ENCODE measurements at places on chromosomes 6 and 20.

DNA sequence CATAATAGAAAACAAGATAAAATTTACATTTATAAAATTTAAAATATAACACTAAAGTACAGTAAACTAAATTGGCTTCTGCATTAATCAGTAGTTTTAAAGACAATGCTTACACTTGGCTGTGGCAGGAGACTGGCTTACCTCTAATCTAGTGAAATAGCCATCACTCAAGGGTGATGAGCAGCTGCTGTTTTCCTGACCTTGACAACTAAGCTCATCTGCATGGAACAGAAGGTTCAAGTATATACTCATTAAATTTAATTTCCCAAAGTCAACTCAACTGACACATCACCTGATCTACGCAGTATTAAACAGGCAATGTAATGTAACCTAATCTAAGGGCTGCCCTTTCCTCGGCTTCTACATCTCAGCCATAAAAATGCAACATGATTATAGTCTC, 14.5 kb downstream of the TMX4 start:
- DNase-seq, result no peak

- no peak for DNase-seq
Observed at GRCh38 chr6:72635636-72636035, 13.8 kb downstream of the KCNQ5 start.

DNA sequence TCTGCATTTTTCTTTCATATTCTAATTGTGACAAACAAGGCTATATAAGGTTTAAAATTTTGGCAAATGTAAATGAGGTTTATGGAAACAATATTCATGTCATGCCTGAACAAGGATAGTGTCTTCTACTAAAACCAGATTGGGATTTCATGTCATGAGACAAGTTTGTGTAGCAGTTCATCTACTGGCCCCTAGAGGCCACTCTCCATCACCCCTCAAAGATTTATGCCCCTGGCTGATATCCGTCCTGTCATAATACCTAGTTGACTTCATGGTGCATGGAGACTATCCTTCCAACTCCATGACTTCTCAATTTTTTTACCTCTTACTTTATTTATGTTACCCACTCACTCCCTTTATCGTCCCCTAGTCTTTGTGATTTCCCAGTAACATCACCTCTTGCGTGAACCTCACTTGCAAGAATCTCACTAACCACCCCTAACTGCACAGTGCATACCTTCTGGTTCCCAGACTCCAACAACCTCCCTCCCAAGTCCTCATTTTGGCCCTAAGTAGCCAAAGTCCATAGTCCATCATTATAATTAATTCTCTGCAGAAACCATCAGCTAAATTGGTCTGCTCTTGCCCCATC, 179.8 kb downstream of the TASP1 start:
- no peak for DNase-seq

- no peak for DNase-seq
Observed at GRCh38 chr20:35279040-35279439, 1.1 kb upstream of the MMP24OS start.

- DNase-seq, result no peak
Observed at GRCh38 chr20:23666189-23666588, 22.6 kb downstream of the CST4 start.

DNA sequence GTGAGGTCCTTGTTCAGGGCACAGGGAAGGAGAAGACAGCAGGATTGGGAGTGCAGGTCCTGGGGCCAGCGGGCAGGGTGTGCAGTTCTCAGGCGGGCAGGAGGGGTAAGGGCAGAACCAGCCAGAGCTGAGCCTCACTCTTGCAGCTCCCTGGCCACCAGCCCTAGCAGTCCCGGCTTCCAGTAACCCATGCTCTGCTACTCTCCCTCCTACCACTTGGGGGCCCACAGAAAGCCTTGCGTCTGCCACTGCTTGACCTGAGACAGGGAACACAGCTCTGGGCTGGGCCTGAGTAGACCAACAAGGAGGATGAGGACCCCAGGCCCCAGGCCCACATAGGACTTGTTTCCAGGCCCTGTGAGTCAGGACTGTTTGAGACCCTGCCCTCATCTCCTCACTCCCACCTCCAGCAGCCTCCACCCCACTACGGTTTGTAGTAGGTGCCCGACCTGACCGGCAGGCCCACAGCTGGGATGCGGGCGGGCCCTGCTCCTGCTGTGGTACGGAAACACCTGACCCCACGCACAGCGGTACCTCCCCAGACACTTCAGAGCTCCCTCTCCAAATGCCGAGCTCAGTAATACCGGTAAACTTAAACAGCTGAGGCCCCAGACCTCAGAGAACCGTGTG, 39.2 kb downstream of the KCNK5 start:
- no peak for DNase-seq
